ENCODE measurements at places on chromosomes 16 and 17.

- no peak for DNase-seq
These were observed 667 bp downstream of the PSMD3 start for GRCh38 chr17:39981207-39981741.

- DNase-seq, result peak; percentile 65
These were observed at the start of gene PNMT for GRCh38 chr17:39667945-39668924. Gene PNMT, plus strand, starts transcription at chr17:39668453. Its CDS starts 23 bp downstream, at chr17:39668476.

DNA sequence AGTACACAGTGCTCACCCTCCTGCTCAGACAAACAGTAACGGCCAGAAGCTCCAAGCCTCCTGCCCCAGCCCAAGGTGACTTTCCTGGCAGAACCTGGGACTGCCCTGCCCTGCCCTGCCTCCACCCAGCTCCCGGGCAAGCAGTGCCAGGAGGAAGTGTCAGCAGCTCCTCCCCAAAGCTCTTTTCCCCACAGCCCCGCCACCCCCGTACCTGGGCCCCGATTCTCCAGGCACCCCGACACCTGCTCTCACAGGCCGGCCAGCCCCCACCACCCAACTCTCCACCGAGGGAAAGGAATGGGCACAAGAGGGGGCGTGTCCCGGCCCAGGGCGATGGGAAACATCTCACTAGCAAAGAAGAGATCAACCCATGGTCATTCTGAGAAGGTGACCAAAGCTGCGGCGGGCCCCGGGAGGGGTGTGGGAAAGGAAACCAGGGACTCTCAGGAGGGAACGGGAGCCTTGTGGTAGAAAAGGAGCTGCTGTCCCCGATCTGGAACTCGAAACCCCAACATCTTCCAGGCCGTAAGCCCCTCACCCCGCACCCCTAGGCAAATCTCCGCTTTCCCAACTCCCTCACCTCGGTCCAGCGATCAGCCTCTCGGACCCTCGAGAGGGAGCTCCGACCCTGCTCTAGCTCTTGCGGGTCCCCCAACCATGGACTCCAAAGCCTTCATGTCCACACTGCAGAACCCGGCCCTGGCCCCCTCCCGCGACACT, 1.2 kb downstream of the BCAR1 start:
- DNase-seq, result no peak

- no peak for DNase-seq
These were observed 48.1 kb upstream of the KSR1 start for GRCh38 chr17:27407916-27408864.

GRCh38 chr17:61408151-61409041, 8.8 kb downstream of the TBX2 start:
- DNase-seq, result no peak
